ENCODE measurements at places on chromosomes 1 and 21.

DNA sequence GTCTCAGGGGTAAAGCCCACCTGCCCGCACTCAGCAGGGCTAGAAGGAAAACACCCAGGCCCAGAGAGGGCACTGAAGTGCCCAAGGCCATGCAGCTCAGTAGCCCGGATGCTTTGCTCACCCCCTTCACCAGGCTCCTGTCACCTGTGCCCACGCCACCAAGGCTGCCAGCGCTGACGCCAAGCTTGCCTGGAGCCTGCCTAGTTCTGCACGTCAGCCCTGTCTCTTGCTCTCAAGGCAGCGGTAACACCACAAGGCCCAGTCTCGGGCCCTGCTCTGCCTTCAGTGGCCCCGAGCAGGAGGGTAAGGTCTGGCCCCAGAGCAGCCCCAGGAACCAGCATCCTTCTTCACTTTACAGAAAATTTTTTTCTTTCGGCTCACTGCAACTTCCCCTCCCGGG lies 7.7 kb downstream of the TMEM63A start:
- DNase-seq = no peak

DNA sequence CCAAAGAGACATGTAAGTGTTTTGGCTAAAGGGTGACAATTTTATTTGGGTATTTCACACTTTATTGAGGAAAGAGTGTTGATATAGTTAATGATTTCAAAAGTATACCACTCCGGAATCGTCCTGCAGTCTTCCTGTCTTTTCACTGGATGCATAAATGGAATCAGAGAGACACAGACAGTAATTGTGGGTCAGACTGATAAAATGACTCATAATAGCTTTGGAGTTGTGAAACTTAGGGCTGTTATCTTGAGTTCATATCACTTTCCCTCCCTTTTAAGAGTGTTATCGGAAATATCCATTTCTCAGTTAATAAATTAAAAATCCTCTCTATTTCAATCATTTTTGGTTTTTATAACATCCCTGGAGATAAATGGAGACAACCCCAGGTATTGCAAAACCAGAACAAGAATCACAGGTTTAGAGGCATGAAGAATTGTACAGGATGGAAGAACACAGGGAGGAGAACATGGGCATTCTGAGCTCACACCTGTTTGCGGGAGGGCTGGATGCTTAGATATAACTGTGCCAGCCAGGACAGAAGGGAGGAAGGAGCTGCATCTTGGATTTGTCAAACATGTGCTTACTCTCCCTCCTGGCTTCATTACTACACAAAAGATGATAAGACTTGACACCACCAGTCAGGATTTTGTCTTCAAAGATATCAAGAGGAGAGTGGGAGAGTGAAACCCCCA lies 185.4 kb downstream of the LMO4 start:
- DNase-seq = no peak

DNA sequence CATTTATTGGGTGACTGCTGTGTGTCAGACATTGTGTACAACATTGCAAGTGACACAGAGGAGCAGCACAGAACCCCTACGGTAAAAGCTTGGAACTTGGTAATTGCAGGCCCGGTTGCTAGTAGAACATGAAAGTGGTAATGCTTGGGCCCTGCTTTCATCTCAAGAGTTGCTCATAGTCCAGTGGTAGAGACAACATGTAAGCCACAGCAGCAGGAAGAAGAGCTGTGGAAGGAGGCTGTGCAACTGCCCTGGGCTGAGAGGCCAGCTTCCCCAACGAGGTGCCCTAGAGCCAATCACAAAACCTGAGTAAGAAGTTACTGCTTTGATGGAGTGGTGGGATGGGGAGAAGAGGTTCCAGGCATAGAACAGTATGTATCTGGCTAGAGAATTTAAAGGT lies 18.4 kb downstream of the CNIH4 start:
- no peak for DNase-seq

DNA sequence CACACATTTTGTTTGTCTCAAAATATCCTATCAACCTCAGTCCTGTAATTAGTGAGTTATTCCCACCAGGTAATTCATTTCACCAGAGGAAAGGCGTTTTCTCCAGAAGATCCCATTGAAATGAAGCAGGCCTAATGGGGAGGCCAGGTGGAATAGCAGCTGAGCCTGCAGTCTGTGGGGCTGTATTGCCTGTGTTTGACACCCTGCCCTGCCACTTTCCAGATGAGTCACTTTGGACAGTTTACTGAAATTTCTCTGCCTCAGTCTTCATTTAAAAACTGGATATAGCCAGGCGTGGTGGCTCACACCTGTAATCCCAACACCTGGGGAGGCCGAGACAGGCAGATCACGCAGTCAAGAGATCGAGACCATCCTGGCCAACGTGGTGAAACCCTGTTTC lies 78.1 kb upstream of the PPP2R5A start:
- DNase-seq = no peak

DNA sequence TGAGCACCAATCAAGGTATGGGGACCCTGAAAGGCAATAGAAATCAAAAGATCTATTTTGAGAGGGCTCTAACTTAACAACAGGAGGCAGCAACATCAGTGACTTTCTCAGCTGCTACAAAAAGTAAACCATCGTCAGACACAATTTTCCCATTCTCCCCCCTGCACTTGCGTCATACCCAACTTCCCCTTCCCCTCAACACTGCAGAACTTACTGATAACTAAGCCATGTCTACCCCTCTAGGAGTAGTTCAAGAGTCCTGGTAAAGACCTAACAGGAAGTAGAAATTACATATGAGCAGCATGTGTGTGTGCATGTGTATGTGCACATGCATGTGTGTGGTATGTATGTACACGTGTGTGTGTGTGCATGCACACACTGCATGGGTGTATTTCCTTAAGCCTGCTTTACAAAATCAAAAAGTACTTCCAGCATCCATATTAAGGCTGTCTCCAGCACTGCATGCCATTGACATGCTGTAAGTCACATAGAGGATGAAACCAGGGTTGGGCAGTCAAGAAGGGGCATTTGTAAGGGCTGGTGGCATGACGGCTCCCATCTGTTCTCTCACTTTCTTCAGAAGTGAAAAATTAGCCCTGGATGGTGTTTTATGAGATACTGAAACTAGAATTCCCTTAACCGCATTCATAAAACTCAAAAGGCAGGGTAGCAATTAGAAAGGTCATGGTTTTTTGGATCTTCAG lies 460.1 kb upstream of the RUNX1 start:
- no peak for DNase-seq

DNA sequence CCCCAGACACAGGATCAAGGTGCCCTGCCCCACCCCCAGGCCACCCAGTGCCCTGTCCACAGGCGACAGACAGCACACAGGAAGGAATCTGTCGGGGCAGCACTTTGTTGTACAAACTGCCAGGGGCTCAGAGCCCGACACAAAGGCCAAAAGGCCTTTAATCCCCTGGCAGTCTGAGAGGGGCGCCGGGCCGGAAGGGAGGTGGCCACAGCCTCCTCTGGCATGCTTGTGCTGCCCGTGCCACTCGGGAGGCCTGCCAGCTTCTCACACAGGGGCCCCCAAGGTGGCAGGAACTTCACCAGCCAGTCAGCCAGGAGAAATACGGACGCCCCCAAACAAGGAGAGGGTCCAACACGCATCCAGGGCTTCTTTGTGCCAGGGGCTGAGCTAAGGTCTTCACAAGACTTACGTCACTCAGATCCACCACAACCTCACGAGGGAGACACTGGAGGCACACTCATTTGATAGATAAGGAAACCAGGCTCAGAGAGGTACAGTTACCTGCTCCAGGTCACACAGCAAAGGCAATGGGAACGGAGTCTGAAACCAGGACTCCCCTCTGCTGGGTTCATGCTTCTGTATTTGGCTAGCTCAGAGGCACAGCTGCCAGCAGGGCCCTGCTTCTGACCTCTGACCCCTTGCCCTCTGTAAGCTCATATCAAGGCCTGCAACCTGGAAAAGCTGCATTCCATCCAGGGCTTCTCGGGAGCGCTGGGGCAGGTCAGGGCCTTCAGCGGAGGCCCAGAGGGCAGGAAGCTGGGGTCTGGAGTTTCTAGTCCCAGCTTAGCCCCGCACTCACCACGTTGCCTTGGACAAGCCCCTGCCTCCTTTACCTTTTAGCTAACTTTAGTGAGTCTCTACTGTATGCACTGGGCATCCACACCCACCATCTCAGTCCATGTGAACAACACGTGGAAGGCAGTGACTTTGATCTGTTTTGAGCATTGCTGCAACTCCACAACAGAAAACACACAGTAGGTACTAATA lies 34.8 kb downstream of the HSPG2 start:
- no peak for DNase-seq

DNA sequence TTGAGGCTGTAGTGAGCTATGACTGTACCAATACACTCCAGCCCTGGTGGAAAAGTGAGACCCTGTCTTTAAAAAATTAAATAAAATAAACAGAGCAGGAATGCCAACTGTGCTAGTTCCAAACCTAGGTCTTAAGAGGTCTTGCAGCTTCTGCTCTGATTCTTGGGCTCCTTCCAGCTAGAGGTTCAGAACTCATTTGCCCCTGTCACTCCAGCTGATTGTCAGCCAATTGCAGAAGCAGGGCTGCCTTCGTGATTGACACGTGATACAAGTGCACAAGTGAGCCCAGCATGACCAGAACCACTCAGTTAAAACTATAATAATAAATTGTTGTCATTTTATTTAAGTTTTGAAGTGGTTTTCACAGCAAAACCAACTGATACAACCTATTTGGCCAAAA lies 298.4 kb downstream of the USP25 start:
- DNase-seq = no peak

DNA sequence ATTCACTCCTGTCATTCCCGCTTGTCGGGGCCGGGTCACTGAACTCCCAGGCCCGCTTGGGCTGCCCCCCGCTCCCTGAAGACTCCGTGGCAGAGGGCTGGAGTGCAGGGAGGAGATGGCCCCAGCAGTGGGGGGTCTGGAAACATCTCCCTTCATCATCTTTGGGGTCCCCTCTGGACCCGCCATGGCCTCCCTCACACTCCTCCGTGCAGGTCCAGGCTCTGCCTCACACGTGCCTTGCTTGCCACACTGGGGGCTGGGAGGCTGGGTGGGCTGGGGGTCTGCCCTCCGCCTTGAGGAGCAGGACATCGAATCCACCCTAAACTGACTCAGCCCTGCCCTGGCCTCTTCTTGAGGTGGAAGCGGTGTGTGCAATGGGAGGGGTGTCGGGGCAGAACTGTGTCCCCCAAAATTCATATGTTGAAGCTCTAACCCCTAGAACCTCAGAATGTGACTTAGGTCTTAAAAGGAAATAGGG lies 35.2 kb downstream of the POFUT2 start:
- no peak for DNase-seq

DNA sequence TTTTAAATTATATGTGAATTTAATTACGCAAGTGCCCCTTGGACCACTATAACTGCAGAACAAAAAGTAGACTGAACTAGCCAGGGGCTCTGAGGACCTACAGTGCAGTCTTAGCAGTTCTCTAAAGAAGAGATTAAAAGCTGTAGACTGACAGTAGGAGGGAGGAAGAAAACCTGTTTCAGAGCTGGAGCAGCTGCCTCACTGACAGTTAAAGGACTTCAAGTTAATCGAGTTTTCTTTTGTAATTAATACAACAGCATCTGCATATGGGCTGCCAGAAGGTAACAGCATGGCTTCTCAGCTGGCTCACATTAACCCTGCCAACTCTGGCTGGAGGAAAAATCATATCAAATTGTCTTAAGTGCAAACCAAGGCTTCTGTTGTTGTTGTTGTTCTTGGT lies 19.9 kb downstream of the DSTYK start:
- no peak for DNase-seq

DNA sequence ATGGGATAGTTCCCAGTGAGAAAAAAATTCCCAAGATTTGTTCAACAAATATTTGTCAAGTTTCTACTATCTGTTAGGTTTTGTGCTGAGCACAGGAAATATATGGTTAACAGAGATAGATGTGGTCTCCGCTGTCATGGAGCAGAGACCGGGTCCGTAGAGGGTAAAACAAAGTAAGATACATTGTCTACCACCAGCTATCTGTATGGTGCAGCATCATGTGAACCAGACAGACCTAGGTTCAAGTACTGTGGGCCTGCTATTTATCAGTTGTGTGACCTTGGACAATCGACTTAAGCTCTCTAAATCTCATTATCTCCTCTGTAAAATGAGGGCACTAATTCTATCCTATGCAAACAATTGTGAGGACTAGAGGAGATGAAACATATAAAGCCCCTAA lies 109.8 kb downstream of the DUSP10 start:
- DNase-seq = no peak

DNA sequence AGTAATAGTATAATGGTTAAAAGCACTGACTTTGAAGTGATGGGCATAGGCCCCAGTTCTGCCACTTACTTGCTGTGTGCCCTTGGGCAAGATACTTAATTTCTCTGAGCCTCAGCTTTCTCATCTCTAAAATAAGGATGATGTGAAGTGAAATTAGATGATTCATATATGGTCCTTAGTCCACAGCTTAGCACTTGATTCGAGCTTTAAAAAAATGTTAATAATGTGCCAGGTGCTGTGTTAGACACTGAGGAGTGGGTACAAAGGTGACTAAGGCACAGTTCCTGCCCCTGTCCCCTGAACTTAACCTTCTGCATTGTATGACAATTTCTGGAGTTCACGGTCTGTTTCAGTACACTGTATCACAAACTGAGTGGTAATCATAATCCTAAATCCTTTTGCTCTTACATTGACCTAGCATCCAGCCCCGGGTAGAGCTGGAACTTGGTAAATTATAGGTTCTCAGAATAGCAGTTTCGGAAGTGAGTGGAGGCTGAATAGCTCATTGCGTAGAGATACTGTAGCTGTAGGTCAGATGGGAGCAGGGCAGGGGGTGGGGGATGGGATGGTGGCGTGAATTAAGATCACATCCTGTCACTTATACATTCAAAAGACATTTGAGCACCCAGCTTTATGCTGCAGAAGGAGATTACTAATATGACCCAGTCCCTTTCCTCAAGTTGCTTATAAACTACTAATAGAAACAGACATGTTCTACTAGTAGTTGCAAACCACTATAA lies 1.5 kb downstream of the ZNF691 start:
- no peak for DNase-seq

DNA sequence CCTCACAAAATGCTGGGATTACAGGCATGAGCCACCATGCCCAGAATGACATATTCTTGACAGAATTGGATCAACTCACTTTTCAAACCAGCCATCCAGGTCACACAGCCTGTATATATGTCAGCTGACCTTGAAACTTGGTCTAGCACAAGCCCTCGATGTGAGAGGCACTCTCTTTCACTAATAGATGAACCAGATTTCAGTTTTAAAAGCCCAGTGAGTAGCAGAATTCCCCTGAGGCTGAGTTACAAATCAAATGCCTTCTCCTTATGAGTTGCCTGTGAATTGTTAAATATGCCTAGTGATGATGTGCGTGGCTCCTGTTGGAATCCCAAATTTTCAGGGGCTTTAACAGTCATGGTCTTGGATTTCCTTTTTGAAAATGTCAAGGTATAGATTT lies 88.7 kb downstream of the CD247 start:
- no peak for DNase-seq
